Dermis blood vessel endothelial cell (primary cell): ENCODE measurements at places on chromosomes 7 and 10. TPM values are rescaled to one million over a fixed set of nuclear protein-coding genes. Genes with fewer than 3 reads are reported as not detected.

PVRIG gene
- total RNA-seq = not detected in 2 replicates

MNX1 gene
- not detected in 2 replicates for total RNA-seq

NPY4R gene
- not detected in 2 replicates for total RNA-seq

CDH23 gene
- total RNA-seq = under 0.01 and 0.19 TPM in 2 replicates

ACSM6 gene
- total RNA-seq = not detected in 2 replicates

HOXA2 gene
- total RNA-seq = 0.33 and 0.34 TPM in 2 replicates

BMPER gene
- total RNA-seq = 0.70 and 1.0 TPM in 2 replicates

ADARB2 gene
- total RNA-seq = not detected in 2 replicates

CCDC146 gene
- 1.4 and 2.4 TPM in 2 replicates for total RNA-seq

CCDC3 gene
- 0.28 and 1.4 TPM in 2 replicates for total RNA-seq

IL2RA gene
- not detected in 2 replicates for total RNA-seq
